ENCODE measurements at places on chromosomes 1 and 21.

DNA sequence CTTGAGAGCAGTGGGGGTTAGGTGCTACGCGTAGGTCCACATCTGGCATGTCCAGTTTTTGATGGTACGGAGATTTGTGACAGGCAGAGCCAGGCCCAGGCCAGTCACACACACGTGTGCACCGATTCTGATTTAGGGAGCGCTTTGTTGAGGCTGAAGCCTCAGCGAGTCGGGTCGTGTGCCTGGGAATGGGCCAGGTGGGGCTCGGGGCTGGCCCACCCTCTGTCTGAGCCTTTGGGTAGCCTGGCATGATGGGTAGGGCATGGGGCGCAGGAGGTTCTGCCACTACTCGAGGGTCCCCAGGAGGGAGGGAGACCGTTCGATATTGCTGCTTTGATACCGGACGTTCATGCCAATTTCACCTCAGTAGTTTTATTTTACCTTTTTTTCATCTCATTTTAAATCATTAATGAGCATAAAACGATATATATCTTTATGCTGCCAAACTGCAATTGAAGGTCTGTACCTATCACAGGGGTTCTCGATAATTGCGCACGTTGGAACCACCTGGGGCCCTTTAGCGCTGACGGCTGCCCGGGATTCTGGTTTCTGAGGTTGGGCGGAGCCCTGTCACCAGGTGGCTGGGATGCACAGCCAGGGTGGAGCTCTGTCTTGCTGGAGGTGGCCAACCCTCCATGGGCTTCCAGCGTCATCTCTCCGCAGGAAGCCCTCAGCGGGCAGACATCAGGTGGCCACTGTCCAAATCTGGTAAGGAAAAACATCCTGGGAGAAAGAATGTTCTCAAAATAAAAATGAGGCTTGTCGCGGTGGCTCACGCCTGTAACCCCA is 71.9 kb downstream of the SCCPDH start:
- no peak for DNase-seq

- no peak for DNase-seq
Measured at GRCh38 chr1:170682169-170682568, 18.2 kb downstream of the PRRX1 start.

DNA sequence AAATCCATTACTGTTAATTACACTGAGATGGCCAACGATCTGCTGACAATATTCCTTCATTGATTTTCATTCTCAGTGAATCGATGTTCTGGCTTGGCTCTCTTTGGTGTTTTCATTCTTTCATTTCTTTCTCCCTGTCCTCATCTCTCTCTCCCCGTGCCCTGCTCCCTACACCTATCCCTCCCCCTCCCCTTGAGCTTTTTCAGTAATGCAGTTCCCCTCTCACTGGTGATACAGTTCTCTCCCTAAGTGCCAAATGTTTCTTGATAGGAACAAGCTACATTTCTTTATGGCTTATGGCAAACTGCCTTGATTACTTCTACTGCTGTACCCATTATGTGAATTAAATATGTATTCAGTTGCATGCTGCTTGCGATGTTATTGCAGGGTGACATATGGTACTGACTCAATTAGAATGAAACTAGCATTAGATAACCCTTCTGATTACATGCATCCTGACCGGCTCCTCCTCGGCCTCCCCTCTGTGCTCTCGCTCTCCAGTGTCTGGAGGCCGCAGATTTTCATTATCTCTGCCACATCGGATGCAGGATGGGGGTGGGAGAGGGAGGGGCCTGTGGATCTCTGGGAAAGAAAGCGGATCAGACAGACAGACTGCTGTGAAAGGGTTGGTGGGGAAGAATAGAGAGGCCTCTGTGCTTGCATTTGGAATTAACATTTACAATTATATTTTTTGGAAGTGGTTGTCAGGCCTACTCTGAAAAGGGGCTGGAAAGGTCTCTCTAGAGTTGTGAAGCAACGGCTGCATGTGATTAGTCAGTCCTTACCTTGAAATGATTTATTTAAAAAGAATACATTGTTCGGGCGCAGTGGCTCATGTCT is 130.9 kb downstream of the PBX1 start:
- no peak for DNase-seq

DNA sequence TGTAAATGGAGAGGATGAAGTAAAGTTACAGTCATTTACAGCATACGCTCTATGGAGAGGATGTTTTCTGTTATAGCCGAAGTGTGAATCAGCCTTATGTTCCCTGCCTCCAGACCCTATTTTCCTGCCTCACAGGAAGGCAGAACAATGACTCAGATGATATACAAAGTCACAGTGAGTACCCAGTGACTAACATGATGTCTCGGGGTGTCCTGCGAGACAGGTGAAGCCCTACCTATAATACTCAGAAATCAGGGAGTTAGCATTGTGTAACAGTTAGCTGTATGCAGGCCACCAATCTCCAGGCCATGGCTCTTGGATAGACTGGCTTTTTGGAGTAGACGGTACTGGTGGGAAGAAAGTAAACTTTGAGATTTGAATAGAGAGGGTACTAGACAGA is 55.6 kb upstream of the FBXO28 start:
- no peak for DNase-seq

DNA sequence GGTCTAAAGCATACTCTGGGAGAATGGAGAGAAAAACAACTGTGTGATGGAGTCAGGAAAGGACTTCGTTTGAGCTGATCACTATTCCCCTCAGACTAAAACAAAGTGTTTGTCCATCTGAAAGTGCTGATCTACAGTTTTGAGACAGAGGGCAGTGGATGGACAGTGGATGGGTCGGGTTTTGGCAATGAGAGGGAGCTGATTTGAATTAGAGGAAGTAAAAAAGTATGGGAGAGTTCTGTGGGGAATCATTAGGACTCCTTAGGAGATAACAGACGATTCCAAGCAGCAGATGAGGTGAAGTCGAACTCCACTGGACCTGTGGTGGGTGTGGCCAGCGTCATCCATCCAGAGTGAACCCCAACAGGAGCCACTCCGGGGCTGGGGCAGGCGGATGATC is 62.3 kb downstream of the PTGS2 start:
- no peak for DNase-seq

DNA sequence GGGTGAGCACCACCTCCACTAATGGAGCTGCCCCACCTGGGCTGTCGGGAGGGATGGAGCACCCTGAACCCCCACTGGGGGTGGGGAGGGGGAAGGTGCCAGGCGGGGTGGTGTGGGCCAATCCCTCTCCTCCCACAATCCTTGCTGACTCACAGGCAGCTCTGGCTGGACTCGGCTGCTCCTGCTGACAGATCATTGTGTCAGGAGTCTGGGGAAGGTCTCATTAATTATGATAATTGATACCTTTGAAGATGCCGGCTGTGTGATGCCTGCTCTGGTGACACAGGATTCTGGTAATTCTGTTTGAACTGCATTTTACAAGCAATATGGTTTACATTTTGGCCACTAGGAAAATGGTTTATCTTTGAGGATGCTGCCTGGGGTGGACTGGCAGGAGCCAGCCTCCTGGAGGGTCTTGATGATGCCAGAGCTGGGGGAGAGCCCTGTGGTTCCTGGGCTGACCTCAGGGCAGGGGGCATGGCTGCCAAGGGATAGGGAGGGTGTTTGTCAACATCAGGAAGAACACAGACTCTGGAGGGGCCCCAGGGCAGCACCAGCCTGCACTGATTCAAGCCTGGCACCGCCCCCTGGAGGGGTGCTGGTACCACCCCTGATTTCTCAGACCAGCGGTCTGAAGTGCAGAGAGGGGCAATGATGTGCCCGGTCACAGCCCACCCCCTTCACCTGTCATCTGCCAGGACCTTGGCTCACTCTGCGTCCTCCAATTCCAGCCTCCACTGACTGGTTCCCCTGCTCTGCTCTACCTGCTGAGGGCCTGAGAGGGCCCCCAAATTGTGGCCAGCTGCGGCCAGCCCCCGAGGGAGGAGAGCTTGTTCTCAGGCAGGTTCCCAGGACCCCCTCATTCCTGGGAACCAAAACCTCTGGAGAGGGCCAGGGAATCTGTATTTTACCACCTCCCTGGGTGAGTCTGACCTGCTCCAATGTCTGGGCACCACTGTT is 338.8 kb downstream of the MATN1 start:
- DNase-seq, result no peak

DNA sequence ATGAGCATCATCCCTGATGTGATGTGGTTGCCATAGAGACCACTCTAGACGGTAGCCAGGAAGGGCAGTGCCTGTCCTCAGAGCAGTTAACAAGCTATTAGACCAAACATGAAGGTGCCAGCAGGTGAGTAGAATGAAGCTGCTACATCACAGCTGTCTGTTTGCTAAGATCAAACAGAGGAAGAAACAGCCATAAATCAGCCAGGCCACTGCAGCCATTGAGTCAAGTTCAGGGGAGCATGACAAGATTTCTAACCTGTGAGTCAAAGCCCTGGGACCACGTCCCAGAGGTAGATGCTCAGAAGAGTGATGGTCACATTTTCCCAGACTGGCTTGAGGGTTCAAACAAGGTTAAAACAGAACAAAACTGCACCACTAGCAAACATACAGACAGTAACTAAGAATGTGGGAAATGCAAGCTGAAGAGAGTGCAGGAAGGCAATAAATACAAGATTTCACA is 450.6 kb upstream of the DAB1 start:
- no peak for DNase-seq

DNA sequence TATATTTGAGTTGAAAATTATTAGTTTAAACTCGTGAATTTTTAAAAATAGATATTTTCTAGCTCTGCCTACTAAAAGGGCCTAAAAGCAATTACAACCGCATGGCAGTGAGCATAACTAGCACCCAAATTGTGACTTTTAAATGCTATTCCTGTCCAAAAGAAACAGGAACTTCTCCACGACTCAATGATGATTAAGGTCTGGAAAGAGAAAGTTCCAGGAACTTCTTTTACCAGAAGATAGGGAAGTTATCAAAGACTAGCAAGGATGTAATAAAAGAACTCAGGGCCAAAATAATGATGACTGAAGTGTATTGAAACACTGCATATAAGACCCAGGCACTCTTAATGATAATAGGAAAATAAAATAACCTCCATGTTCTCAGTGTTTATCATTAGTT is 313.0 kb downstream of the PLPP3 start:
- no peak for DNase-seq

DNA sequence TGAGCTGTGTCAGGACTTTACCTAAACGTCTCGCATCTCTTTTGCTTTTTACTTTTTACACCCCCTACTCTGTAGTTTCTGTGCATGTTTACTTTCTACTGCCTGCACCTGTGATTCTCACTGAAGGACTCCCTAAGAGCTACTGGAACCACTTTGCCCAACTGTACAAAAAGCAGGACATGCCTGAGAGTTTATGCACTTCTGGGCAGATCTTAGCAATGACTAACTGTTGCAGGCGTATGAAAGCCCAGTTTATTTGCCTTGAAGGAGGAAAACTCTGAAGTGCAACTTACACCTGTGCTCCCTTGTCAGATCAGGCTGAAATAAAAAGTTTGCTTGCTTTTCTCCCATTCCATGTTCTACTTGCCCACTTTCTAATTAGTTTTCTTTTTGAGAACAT is 467.0 kb upstream of the USP24 start:
- no peak for DNase-seq

GRCh38 chr1:229238674-229239415 is 32.1 kb upstream of the RAB4A start:
- DNase-seq, result peak; percentile 47

GRCh38 chr21:15993951-15994350 is 264.2 kb downstream of the USP25 start:
- no peak for DNase-seq

DNA sequence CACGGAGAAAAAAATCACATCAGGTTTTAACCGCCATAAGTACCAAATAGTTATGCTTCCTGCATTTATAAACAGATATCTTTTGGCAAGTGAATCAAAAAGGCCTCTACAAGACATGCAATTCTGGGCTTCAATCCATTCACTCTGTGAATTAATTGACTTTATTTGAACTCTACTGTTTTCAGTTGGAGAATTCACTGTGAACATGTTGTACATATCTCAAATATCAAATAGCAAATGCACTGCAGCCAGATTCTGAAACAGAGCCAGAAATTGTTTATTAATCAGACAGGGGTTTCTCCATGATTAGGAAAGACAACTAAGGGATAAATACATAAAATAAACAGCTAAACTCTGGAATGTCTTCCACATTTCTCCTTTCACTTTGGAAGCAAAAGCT is 445.4 kb upstream of the NFIA start:
- no peak for DNase-seq

DNA sequence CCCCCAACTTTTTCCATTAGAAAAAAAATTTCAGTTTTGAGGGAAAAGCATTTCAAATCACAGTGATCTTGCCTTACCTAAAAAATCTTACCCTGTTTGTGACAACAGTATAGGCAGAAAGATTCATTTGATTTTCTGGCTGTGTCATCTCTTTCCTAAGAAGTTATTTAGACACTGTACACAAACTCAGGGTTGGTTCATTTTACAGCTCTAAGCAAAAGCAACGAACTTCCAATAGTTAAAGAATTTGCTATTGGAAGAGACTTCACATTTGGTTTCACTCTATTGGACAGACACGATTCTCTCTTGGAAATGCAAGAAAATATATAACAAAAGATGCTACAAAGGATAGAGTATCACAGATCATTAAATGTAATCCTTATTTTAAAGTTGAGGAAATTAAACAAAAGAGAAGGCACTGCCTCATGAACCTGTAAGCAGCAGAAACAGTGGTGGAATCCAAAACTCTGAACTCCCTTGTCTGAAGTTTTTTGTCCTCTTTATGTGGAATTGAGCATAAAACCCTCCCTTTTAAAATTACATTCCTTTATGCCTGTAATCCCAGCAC is 20.8 kb downstream of the EYA3 start:
- DNase-seq, result no peak

- no peak for DNase-seq
Measured at GRCh38 chr1:76218888-76219287, 144.3 kb downstream of the ST6GALNAC3 start.

DNA sequence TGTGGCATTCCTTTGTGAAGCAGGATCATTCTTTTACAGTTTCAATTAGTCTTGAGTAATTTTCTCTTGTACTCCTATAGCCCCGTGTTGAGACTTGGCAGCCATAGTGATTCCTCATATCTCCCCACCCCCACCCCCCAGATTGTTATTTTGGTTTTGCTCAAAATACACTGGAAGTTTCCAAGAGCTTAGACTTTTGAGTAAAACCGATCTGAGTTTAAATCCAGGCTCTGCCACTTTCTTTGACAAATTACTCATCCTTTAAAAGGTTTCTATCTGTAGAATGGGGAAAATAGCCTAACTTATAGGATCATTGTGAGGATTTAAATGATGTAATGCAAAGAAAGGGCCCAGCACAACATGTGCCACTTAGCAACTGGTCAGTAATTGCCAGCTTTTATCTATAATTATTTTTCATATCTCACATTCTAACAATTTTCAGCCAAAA is 53.1 kb upstream of the RC3H1 start:
- no peak for DNase-seq

DNA sequence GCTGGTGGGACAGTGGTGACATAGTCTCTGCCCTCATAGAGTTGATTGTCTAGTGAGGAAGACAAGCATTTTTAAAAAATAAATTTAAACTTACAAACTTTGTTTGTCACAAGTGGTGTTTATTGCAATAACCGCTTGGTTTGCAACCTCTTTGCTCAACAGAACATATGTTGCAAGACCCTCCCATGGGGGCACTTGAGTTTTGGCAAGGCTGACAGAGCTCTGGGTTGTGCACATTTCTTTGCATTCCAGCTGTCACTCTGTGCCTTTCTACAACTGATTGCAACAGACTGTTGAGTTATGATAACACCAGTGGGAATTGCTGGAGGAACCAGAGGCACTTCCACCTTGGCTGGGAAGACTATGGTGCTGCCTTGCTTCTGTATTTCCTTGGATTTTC is 58.4 kb downstream of the LAMC2 start:
- no peak for DNase-seq

GRCh38 chr1:61079898-61080336 is 2.4 kb upstream of the NFIA start:
- DNase-seq, result peak; percentile 74

GRCh38 chr1:228982637-228983036 is 247.4 kb downstream of the RHOU start:
- no peak for DNase-seq
